DMS53 (cell line): ENCODE measurements at places on chromosomes 1 and 21.

DNA sequence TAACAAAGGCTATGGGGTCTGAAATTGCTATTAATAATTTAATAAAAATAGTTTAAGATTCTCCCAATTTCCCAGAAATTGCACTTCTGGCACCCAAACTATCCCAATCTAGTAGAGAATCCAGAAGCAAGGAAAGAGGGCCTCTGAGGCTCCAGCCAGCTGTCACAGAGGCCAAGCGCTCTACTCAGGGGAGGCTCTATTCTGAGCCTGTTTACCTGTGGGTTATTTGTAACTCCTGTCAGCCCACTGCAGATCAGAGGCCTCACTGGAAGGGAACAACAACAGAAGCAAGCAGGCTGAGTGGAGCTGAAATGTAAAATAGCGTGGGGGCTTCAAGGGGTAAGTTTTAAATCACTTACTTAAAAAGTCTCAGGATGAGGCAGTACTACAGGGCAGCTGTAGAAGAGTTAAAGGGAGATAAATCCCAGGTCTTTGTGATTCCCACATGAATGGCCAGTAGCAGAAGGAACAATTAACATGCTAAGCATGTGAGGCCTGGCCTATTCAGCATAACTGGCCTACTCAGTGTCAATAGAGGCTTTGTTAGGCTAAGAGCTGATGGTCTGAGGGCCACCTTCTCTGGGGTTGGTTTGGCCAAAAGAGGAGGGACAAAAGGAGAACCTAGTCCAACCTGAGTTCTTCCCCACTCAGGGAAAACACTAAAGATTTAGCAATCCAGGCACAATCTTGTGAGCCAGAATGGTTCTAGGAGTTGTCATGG is 12.8 kb downstream of the ZNF687 start:
- DNase-seq, result no peak

DNA sequence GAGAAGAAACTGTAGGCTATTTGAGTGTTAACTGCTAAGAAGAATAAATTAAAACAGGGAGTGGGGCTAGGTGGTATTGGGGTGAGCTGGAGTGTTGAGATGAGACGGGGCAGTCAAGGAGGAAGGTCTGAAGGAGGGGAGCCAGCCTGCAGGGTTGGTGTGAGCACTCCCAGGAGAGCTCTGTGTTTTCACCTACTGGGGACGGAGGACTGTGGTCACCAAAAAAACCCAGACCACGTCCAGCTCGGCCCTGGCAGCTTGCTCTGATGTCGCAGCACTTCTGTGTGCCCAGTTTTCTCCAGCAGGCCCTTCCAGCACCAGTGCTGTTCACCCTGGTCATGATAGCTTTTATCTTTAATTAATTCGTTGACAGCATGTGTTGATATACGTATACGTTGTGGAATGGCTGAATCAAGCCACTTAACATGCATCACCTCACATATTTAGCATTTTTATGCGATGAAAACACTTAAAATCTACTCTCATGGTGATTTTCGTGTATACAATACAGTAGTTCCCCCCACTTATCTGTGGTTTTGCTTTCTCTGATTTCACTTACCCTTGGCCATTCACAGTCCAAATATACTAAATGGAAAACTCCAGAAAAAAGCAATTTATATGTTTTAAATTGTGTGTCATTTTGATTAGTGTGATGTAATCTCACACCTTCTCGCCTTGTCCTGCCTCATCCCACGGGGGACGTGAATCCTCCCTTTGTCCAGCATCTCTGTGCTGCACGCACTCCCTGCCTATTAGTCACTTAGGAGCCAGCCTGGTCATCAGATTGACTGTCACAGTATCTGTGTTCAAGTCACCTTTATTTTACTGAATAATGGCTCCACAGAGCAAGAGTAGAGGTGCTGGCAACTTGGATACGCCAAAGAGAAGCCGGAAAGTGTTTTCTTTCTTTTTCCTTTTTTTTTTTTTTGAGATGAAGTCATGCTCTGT is 12.3 kb downstream of the FAM3B start:
- DNase-seq, result no peak

DNA sequence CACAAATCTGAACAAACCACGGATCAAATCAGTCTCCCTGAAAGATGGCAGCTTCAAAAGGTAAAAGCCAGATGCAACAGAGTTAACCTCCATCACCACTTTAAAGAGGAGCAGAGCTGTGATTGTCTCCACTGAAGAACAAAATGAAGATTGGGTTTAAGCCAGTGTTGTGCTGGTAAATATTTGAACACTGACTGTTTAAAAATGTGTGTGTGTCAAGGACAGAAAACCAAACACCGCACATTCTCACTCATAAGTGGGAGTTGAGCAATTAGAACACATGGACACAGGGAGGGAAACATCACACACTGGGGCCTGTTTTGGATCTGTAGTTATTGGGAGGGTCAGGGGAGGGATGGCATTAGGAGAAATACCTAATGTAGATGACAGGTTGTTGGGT is 83.9 kb downstream of the ST6GALNAC5 start:
- peak; percentile 79 for DNase-seq

- DNase-seq, result no peak
Measured at GRCh38 chr1:101137144-101138126, 99.4 kb upstream of the S1PR1 start.

DNA sequence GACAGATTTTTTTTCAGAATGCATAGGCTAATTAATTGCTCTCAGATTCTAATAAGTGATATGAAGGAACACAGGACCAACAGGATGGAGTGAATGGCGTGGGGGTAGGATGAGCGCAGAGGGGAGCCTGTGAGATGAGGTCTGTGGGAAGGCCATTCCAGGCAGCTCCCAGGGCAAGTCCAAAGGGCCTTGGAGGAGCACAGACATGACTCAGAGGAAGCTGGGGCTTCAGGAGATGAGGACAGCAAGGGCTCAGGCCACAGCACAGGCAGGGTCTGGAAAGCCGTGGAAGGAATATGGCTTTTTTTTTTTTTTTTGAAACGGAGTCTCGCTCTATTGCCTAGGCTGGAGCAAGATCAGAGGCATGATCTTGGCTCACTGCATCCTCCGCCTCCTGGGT is 35.1 kb downstream of the FMN2 start:
- DNase-seq, result no peak

GRCh38 chr1:228343191-228343661 is 63.4 kb downstream of the TRIM11 start:
- no peak for DNase-seq

GRCh38 chr1:156050376-156050775 is 3.2 kb downstream of the UBQLN4 start:
- DNase-seq, result no peak

DNA sequence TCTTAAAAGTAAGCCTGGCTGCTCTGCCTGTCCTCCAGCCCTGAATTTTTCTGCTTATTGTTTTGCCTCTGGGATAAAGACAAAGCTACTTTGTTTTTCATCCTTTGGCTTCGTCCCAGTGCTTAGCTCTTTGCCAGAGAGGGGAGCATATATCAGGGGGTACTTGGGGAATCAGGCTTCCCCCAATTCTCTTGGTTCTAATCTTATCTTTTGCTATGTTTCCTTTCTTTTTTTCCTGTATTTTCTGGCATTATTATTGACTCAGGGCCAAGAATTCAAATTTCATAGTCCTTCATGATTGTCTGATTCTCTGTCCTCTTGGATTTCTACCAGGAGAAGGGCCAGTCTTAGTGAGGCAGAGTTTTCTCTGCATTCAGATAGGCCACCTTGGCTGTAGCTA is 51.2 kb downstream of the GIPC2 start:
- DNase-seq, result no peak

DNA sequence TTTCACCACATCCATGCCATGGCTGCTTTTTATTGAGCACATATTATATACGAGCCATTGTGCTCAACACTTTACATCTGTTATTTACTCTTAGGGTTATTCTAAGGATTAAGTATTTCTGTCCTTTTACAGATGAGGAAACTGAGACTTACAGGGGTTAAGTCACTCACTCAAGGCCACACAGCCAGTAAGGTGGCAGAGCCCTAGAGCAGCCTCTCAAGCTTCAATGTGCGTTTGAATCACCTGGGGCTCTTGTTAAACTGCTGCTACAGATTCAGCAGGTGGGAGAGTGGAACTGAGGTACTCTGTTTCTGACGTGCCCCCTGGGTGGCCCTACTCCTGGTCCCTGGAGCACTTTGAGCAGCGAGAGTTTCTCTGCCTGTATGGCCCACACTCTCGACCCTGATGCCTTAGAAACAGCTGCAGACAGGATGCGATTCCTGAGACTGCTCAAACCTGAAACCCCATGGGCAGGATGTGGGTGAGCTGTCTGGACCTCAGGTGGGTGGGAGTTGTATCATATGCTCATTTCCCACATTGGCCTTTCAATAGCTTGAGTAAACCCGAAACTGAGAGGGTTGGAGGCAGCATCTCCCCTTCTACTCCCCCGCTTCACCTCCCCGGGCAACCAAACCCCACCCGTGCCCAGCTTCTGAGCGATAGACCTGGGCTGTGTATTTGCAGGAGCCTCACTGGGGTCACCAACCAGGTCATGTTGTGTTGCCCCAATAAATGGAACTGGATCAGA is 59.3 kb downstream of the MAN1C1 start:
- no peak for DNase-seq

DNA sequence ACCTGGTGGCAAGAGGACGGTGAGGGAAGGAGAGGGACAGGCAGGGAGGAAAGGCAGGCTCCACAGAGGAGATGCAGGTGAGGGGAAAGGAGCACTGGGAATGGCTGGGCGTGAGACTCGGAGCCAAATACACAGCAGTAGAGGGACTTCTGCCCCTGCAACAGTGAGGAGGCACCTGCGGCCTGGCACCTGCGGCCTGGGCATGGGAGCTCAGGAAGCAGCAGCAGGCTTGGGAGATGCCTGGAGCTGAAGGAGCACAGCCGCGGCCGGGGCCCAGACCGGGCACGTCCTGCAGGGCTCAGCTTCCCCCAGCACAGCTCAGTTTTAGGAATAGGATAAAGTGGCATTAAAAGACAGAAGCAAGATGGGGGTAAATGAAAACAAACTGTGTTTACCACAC is 20.9 kb upstream of the TSPEAR start:
- DNase-seq, result no peak

DNA sequence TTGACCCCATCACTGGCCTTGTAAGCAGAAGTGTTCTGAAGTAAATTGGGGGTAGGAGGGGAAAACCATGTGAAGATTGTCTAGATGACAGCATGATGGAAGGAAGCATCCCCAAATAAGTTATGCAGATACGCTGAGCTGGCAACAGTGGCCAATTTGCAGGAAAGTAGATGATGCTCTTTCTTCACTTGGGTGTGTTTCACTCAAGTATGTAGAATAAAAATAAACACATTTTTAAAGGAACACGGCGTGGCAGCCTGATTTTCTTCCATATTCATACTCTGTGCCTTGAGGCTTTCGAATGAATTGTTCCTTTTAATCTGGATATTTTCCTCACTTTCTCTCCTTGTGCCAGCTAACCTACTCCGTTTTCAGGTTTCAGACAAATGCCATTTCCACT is 295.5 kb upstream of the DPYD start:
- no peak for DNase-seq

DNA sequence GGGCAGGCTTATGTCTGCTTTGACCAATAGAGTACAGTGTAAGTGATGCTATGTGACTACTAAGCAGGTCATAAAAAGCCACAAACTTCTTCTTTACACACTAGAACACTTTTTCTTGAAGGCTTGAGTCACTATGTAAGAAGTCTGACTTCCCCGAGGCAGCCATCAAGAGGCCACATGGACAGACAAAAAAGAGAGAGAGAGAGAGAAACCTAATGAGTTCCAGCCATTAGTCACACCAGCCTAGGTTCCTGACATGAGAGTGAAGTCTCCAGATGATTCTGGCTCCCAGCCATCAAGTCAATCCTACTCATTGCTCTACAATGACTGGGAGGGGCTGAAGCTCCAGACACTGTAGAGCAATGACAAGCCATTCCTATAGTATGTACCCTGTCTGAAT is 101.4 kb downstream of the LHX9 start:
- DNase-seq, result peak; percentile 53

GRCh38 chr1:201916649-201917249 is 28.1 kb downstream of the SHISA4 start:
- peak; percentile 52 for DNase-seq

- peak; percentile 97 for DNase-seq
Measured at GRCh38 chr1:212791676-212792395, at the start of the genes NSL1 and TATDN3. Gene NSL1 (minus strand): TSS chr1:212791777. CDS start chr1:212791763, 14 bp downstream. Gene TATDN3 (plus strand): TSS chr1:212791894. CDS start chr1:212791922, 28 bp downstream.

GRCh38 chr1:25991937-25992688 is 5.8 kb downstream of the PAFAH2 start:
- DNase-seq, result no peak

- no peak for DNase-seq
Measured at GRCh38 chr1:82079607-82080006, 278.9 kb downstream of the ADGRL2 start.

DNA sequence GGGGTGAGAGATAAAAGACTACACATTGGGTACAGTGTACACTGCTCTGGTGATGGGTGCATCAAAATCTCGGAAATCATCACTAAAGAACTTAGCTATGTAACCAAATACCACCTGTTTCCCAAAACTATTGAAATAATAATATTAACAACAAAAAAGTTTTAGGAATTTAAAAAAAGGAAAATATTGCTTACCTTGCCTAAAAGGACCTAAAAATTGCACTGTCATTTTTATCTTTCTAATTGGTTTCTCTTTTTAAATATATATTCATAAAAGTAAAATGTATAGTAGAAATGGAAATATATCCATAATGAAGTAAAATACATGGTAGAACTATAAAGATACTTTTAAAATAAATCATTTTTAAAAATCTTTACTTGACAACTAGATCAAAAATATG is 719.3 kb upstream of the RGS18 start:
- no peak for DNase-seq

DNA sequence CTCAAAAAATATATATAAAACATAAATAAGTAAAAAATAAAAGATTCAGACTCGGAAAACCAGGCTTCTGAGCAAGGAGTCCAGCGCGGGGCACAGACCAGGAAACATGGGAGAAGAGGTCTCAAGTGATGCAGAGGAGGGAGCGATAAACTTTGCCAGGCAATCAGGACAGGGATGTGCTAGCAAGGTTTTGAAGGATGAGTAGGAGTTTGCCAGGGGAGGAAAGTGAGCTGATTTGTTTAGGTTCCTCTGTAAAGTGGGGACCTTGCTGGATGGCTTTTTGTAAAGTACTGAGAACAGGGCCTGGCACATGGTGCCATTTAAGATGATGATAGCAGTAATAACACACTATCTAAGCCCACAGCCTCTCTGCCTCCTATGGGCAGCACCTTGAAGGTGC is 86.1 kb downstream of the SPSB1 start:
- no peak for DNase-seq

- DNase-seq, result no peak
Measured at GRCh38 chr1:230029244-230029941, 37.6 kb upstream of the GALNT2 start.

- DNase-seq, result no peak
Measured at GRCh38 chr1:100164216-100164615, 13.8 kb downstream of the LRRC39 start.

GRCh38 chr1:17688217-17688810 is 66.8 kb upstream of the ACTL8 start:
- DNase-seq, result no peak

- DNase-seq, result no peak
Measured at GRCh38 chr1:40986956-40987355, 7.5 kb downstream of the CTPS1 start.

GRCh38 chr1:55592122-55592521 is 377.0 kb upstream of the USP24 start:
- DNase-seq, result no peak
